ENCODE measurements at places on chromosomes 13 and 19. TPM values are rescaled to one million over a fixed set of nuclear protein-coding genes. Genes with fewer than 3 reads are reported as not detected.

The CGB1 gene
- total RNA-seq: not detected

The DPRX gene
- not detected for total RNA-seq

The ZNF575 gene
- total RNA-seq: not detected

The USPL1 gene
- total RNA-seq: 33.5 TPM

The NPAS1 gene
- total RNA-seq: not detected

The CNMD gene
- total RNA-seq: not detected

The ALKBH7 gene
- 39.4 TPM for total RNA-seq

The CEACAM5 gene
- total RNA-seq: not detected

The KLF16 gene
- total RNA-seq: 8.4 TPM

The SBK2 gene
- not detected for total RNA-seq

The TMEM143 gene
- total RNA-seq: 11.5 TPM

The C19orf81 gene
- total RNA-seq: not detected

The OR1M1 gene
- total RNA-seq: not detected

The URAD gene
- 1.3 TPM for total RNA-seq

The SIGLEC6 gene
- 1.3 TPM for total RNA-seq

The RNASEH2B gene
- total RNA-seq: 30.0 TPM

The PRR12 gene
- 11.3 TPM for total RNA-seq

The LGALS7B gene
- total RNA-seq: not detected

The KCNN1 gene
- not detected for total RNA-seq

The OR7C1 gene
- not detected for total RNA-seq

The RNF113B gene
- total RNA-seq: not detected

The CCNE1 gene
- total RNA-seq: not detected

The NKG7 gene
- not detected for total RNA-seq

The GIPR gene
- 1.1 TPM for total RNA-seq

The CD79A gene
- total RNA-seq: not detected

The PSG2 gene
- not detected for total RNA-seq

Measured in omental fat pad (tissue), 4 donors.